Activated T-cell treated with anti-CD3 and anti-CD28 coated beads, Interleukin-2, amount 50 U/mL, for 72 hours (primary cell): ENCODE measurements at places on chromosomes 13 and 19. TPM values are rescaled to one million over a fixed set of nuclear protein-coding genes. Genes with fewer than 3 reads are reported as not detected.

CYP2S1 gene
- 0.35 TPM for total RNA-seq

ZNF534 gene
- total RNA-seq, result not detected

IZUMO2 gene
- not detected for total RNA-seq

DNA sequence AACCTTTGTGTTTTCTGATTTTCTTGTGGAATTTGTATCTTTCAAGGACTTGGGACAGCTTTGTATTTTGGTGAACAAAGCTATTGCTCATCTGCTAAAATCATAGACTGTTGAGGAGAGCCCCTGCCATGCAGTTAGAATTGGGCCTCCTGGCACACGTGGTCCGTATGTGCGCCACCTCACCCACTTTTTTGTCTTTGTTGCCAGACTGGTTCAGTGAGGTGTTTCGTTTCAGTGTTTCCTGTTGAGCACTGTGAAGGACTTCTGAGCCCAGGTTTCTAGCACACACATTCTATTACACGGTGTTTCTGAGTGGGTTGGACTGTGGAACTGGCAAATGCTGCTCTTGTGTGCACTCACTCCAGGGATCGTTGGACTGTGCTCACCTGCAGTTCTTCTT lies 37.6 kb upstream of the RNF113B start:
- H3K4me1 ChIP-seq, result no peaks in the 10 kb centered on the region
- DNase-seq, result no peak
- H3K27ac ChIP-seq, result no peak overlapping the region
- H3K4me3 ChIP-seq, result no peak overlapping the region

DNA sequence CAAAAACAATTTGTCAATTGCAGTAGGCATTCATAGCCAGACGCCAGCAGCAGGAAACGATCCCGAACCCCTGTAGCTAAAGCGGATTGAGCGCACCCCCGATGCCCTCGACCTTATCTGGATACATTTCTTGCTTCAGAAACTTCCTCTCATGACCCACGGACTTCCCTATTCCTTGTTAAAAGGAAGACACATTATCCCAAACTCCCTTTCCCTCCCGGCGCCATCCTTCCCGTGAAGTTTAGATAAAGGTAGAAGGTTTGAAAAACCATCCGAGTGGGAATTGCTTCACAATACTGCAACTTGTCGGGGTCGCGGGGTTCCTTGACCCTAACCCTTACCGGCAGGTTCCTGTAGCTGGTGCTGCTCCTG lies 977 bp downstream of the PCDH20 start:
- H3K27me3 ChIP-seq, result peaks cover 34% of the 10 kb centered on the region
- H3K36me3 ChIP-seq, result peaks cover 1% of the 10 kb centered on the region
- H3K4me3 ChIP-seq, result no peak overlapping the region
- H3K27ac ChIP-seq, result no peak overlapping the region
- H3K4me1 ChIP-seq, result no peaks in the 10 kb centered on the region
